Stimulated activated CD4-positive, alpha-beta T cell treated with anti-CD3 and anti-CD28 coated beads, Interleukin-15, amount 100 ng/mL, for 1 hour (primary cell): ENCODE measurements at places on chromosomes 3 and 15.

DNA sequence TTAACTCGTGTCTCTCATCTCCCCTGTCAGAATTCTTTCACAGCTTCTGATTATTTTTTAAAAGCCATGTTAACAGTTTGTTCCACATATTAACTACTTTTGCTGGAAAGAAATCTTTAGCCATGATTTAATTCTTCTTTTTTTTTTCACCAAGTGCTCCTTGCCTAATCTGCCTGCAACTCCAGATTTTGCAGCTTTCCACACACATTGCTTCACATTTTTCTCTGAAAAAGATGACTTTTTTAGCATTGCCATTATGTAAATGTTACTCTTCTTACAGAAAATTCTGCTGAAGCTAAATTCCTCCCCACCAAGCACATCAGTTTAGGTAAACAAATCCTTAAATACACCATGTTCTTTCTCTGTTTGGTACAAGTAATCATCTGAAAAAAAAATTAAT is 23.4 kb upstream of the PPARG start:
- no peak for DNase-seq

DNA sequence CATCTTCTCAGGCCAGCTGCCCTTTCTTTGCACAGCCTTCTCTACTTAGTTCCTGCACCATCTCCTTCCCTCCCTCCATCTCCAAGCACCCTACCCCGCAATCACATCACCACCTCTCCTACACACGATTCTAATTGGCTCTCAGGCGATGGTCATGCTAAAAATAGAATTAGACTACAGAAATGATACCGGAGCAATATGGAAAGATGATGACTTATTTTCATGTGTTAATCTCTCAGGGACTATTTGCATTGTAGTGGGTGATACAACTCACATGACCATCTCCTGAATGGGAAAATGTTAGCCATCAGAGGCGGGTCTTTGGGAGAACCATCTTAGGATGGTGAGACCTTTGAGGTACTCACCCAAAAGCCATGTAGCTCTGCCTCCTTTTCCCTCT is 54.7 kb upstream of the PPARG start:
- DNase-seq: no peak

DNA sequence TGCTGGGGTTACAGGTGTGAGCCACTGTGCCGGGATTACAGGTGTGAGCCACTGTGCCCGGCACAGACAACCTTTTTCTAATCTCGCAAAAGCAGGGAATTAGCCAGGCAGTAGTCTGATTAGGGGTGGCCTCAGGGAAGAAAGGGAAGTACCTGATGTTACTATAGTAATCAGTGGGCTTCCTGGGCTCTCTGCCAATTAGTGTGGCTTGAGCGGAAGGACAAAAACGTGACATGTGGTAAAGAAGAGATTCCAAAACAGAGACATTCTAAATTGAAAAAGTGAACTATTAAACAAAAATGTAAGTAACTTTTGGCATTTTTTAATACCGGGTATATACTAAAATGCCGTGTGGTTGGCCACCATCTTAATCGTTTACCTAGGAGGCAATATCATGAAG is 48.1 kb downstream of the CFAP20DC start:
- DNase-seq: no peak

GRCh38 chr3:133135306-133135705 is 97.1 kb downstream of the TMEM108 start:
- DNase-seq: no peak

- no peak for DNase-seq
Measured at GRCh38 chr3:30625541-30626438, 19.4 kb downstream of the TGFBR2 start.

- no peak for DNase-seq
Measured at GRCh38 chr3:113620091-113620490, 76.4 kb downstream of the USF3 start.

GRCh38 chr3:52277071-52277964 is 1.1 kb downstream of the WDR82 start:
- DNase-seq: peak; percentile 46

DNA sequence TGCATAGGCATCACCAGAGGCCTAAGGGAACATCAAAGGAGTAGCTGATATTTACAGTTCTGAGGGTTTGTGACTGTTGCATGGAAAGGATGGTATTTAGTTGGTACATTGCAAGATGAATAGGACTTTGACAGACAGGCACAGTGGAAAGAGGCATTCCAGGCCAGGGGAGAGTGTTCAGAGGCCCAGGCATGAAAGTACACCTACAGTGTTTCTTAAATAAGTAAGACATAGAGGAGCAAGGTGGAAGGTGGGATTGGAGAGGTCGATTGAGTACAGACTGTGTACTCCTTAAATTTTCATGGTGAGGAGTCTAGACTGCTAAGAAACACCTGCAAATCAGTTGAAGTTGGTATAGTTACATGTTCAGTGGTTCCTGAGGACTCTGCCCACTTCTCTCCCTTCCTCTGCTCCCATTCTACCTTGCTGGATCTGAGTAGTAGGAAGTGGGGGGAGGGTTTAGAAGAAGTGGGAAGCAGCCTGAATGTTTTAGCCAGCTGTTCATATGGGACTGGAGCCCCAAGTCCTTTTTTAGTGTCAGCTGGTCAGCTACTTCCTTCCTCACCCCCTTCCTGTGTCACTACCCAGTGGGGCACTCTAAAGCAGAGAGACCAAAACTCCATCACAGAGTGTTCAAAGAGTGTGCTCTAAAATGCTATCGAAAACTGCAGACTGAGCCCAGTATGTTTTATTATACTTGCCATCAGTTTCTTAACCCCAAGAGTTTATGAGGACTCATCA is 14.0 kb downstream of the KLHL18 start:
- DNase-seq: no peak

- no peak for DNase-seq
Measured at GRCh38 chr3:72152551-72153476, 367.9 kb upstream of the PROK2 start.

DNA sequence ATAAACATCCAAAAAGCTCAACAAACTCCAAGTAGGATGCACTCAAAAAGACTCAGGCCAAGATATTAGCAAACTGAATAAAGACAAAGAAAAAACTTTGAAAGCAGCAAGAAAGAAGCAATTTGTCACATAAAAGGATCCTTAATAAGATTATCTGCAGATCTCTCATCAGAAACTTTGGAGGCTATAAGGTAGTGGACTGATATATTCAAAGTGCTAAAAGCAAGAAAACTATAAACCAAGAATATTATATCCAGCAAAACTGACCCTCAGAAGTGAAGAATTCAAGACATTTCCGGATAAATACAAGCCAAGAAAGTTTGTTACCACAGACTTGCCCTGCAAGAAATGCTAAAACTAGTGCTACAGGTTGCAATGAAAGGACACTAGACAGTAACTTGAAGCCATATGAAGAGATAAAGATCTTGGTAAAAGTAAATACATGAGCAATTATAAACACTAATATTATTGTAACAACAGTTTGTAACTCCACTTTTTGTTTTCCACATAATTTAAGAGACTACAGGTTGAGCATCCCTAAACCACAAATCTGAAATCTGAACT is 23.6 kb downstream of the C3orf33 start:
- DNase-seq: no peak

DNA sequence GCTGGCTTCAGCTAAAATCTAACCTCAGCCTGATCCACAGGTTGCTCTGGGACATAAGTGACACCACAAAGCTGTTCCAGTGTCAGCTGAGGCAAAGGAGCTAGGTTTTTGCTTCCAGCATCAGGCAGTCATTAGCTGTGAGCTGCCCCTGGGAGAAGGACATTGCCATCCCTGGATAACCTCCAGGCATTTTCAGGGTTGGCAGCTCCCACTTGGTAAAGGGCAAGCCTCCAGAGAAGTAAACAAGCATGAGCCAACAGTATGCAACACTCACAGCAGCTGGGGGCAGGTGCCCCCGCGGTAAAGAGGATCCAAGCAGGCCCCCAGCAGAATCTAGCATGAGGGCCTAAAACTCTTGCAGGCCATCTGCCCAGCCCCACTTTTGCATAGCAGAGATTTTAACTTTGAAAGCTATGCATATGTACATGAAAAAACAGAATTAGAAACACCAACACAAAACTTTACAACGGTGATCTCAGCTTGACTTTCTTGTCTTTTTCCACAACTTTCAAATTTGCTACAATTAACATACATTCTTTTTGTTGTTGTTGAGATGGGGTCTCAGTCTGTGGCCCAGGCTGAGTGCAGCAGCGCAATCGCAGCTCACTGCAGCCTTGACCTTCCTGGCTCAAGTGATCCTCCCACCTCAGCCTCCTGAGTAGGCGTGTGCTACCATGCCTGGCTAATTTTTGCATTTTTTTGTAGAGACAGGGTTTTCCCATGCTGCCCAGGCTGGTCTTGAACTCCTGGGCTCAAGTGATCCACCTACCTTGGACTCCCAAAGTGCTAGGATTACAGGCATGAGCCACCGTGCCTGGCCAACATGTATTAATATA is 83.8 kb upstream of the TPM1 start:
- no peak for DNase-seq

GRCh38 chr3:133277813-133278212 is 122.0 kb upstream of the BFSP2 start:
- no peak for DNase-seq

- DNase-seq: no peak
Measured at GRCh38 chr3:129039271-129040038, 21.1 kb upstream of the GP9 start.

DNA sequence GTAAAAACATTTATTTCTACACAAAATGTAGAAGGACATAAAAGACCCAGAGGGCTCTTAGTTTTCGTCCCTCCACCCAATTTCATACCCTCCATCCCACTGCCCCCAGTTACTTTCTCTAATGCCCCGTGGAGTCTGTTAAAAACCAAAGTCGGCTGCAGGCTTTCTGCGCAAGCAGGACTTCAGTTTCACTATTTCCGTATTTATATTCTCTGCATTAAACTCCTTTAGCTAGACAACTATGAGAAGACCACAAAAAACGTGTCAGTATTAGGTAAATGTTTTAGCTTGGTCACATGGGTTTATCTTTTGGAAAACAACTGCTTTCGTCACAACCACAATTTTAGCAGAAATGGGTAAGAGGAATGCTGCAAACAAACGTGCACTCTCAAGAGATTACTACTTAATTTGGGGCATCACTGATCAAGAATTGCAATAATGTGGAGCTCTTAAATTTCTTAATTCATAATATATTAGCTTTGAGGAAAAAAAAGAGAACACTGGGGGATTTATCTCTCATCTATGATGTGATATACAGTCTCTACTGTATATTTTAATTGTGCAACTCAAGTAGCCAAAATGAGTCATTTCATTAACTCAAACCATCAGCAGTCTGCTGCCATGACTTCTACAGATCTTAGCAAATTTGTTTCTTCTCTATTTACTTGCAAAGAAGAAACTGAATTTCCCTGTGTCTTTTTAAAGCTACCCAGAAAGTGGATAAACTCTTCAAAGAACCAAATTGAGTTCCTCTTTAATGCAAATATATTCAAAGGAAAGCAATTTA is 740 bp upstream of the NSMCE3 start:
- no peak for DNase-seq

DNA sequence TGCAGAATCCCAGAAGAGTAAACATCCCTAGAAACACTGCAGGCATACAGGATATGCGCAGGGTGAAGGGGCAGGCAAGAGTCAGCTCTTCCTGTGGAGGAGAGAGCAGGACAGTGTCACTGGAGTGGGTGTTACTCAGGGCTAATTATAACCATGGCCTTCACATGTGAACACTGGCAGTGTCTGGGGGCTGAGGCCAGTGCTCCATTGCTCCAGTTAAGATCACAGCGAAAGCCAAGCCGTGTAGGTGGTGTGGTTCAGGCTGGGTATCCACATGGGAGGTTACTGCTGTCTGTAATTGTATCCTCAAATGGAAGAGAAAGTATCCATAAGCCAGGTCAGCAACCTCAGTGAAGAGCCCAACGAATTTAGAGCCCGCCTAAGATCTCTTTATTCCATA is 84.6 kb downstream of the MESD start:
- no peak for DNase-seq

DNA sequence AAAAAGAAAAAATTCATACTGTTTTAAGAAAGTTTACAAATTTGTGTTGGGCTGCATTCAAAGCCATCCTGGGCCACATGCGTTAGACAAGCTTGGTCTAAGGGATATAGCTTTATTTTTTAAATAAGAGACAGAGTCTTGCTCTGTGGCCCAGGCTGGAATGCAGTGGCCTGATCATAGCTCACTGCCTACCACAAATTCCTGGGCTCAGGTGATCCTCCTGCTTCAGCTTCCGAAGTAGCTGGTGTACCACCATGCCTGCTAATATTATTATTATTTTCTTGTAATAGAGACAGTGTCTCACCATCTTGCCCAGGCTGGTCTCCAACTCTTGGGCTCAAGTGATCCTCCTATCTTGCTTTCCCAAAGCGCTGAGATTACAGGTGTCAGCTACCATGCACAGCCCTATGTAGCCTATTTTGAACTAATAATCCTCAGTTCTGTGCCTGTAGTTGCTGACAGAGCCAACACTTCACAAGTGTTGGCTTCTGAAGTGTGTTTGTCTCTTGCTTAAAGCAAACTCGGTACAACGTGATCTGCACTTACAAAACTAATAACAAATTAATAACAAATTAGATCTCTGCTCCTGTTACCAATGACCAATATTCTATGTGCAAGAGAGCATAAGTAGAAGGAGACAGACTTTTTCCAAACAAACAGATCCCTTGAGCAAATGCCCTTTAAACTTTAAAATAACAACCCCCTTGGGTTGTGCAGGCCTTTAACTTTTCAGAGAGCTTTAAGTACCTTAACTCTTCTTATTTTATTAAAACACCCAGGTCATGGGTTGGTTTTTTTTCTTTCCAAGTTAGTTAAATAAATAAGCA is 135.2 kb downstream of the VGLL4 start:
- DNase-seq: no peak

DNA sequence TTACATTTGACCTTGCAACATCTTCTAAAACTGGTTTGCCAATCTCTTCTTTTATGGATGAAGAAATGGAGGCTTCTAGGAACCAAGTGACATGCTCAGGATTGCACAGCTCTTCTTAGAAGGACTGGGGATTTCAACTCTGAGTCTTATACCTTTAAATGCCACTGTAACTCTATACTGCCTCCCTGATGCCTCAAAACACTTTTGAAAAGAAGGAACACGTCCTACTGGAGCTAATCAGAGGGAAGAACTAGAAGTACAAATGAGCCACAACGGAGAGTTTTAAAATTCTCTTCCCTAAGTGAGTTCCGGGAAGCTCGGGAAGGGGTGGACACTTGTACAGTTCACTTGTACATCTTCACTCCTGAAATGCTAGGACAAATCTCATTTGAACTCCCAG is 949 bp upstream of the MITF start:
- DNase-seq: no peak

DNA sequence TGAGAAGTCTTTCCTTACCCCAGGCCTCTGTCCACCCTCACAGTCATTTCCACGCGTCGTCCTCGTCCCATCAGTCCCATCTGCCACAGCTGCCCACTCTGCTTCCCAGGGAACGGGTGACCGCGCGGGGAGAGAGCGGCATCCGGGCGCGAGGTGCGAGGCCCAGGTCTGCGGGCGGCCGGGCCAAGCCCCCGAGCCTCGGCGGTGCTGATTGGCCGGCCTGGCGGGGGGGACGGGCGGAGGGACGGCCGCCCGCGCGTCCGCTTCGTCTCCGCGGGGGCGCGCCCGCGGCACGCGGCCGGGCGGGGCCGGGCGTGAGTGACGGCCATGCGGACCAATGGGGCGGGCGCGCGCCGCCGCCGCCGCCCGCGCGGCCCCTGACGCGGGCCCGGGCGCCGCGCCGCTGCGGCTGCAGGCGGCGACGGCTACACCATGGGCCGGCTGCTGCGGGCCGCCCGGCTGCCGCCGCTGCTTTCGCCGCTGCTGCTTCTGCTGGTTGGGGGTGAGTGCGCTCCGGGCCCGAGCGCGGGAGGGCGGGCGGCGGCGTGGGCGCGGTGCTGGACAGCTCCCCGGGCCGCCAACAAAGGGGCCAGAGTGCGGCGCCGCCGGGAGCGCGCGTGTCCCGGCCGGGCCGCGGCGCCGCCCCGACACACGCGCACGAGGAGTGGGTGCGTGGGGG is at the start of gene PODXL2:
PODXL2 (plus strand) TSS at position 398 of the 679 bp plus-strand sequence; CDS start at position 433, 35 bp downstream.
- DNase-seq: no peak
